ENCODE measurements at places on chromosomes 5 and 9.

GRCh38 chr9:130598188-130598587, 18.8 kb downstream of the FUBP3 start:
- DNase-seq = no peak

- no peak for DNase-seq
Measured at GRCh38 chr5:158123595-158123994, 264.6 kb upstream of the CLINT1 start.

GRCh38 chr9:89466451-89467277, 31.2 kb downstream of the SEMA4D start:
- DNase-seq = no peak

DNA sequence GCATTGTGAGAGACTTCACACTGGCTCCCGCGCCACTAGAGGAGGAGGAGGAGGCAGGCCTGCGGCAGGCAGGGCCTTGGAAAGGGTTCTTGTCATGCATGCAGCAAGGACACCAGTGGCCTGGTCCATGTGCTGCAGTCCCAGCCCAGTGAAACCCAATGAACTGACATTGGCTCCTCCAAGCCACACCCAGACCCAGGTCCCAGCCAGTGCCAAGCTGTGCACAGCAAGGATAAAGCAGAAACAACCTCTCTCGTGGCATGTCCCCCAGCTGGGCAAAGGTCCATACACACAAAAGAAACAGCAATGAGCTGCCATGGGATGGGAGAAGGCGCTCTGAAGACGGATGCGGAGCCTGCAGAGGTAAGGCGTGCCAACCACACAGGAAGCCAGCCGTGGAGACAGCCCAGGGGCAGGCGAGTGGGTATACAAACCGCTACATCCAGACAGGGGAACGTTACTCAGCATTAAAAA, 89.2 kb downstream of the SEMA4D start:
- no peak for DNase-seq

GRCh38 chr5:88818296-88818695, 64.7 kb downstream of the MEF2C start:
- DNase-seq = no peak

- peak; percentile 77 for DNase-seq
Measured at GRCh38 chr9:18726546-18726945, 252.6 kb downstream of the ADAMTSL1 start.

- DNase-seq = peak; percentile 6
Measured at GRCh38 chr9:70260007-70260443, 1.2 kb downstream of the SMC5 start.

GRCh38 chr5:124605541-124605940, 140.9 kb downstream of the ZNF608 start:
- no peak for DNase-seq

Data from fibroblast of skin of right biceps (primary cell).